ENCODE measurements at places on chromosomes 4 and X. TPM values are rescaled to one million over a fixed set of nuclear protein-coding genes. Genes with fewer than 3 reads are reported as not detected.
A peak's percentile ranks its signal among the peaks of the same experiment; 100 is the strongest.

The PDLIM3 gene
- total RNA-seq, result 45.3 TPM

The TCEAL2 gene
- 26.8 TPM for total RNA-seq

The GUCY1B1 gene
- 22.6 TPM for total RNA-seq

The SHROOM2 gene
- total RNA-seq, result 27.4 TPM

The P2RY4 gene
- 0.06 TPM for total RNA-seq

The PRKG2 gene
- total RNA-seq, result 7.2 TPM

The MAOA gene
- total RNA-seq, result 13.6 TPM

The SERTM2 gene
- 0.83 TPM for total RNA-seq

The NAP1L5 gene
- 166 TPM for total RNA-seq

The SGCB gene
- total RNA-seq, result 108 TPM

The VCX2 gene
- total RNA-seq, result not detected

The NXF2B gene
- not detected for total RNA-seq

The POLN gene
- 4.6 TPM for total RNA-seq

The MTCP1 gene
- 13.3 TPM for total RNA-seq

- DNase-seq, result no peak
Observed at GRCh38 chrX:4844376-4844775, 1130.9 kb upstream of the PRKX start.

DNA sequence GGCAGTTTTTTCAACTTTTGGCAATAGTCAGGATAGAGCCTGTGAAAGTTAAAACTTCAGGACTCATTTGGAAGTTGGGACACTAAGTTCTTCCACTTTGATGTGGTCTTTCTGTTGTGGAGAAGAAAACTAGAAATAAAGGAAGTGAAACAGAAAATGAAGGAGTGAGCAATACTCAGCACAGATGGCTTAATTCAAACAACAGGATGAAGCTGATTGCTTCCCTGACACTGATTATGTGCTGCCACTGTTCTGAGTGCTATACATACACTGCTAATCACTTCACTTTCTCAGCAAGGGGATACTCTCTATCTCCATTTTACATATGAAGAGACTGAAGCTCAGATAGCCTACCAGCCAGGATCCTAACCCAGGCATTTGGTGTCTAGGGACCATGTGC is 235.1 kb upstream of the CPEB2 start:
- no peak for DNase-seq

DNA sequence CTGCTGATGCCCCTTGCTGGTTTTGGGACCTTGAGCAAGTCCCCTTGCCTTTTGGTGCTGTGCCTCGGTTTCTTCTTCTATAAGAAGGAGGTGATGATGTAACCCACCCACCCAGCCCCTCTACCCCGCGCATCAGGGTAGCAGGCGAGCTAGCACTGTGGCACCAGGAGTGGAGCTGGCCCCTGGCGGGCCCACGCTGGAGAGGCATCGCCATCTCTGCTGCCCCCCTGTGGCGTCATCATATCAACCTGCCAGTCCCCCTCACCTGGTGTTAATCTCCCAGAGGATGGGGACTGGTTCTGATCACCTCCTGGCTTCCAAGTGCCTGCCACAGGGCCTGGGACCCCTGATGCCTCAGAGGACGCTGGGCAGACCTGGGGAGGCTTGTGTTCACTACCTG is 6.3 kb upstream of the SORCS2 start:
- no peak for DNase-seq

DNA sequence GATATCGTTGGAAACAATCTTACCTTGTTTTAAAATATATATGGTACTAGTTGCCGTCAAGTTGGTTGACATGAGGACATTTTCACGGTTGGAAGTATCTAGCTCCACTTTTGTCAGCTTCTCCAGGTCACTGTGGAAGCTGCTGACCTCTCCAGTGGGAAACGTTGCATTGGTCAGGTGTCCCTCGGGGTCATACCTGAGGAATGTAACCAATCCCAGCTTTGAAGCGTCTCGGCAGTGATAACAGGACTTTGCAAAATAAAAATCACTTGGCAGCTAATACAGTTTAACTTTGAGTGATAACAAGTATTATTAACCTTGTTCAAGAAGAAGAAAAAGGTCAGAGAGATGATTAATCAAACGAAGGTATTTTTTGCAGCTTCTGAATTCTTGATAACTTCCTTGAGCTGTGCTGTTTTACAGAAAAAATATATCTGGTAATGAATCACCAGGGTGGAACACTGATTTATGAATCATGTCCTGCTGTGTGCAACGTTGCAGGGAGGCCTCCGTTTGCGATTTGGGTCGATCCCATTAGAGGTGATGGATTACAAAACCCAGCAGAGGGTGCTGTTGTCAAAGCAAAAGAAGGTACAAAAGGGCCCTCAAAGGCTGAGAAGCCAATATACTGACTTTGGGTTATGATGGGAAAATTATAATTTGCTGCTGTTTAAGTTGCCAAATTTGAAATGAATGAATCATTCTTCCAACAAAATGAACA is 60.1 kb downstream of the SH2D1A start:
- DNase-seq, result peak; percentile 63

DNA sequence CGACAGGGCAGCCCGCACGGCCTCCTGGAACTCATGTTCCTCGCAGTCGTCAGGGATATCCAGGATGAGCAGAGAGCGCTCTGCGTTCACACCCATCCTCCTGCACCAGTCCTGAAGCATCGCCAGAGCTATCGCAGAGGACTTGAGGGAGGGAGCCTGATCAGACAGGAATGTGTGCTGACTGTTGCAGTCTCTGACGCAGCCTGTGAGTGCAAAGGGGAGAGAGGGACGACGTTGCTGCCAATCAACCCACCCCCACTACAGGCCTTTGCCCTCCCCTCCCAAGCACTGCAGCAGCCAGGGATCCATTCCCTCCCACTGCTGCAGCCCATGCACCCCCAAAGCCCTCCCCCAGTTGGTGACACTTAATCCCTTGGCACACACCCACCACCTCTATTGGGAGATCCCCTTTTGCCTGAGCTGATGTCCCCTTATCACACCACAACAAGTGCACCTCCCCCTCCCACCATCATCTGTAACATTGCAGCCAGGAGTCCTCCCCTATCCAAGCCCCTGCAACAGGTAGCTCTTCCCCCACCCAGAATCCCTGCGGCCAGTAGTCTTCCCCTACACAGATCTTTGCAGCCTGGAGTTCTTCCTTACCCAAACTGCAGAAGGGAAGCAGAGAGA is 897 bp downstream of the PNMA6F start:
- DNase-seq, result no peak

DNA sequence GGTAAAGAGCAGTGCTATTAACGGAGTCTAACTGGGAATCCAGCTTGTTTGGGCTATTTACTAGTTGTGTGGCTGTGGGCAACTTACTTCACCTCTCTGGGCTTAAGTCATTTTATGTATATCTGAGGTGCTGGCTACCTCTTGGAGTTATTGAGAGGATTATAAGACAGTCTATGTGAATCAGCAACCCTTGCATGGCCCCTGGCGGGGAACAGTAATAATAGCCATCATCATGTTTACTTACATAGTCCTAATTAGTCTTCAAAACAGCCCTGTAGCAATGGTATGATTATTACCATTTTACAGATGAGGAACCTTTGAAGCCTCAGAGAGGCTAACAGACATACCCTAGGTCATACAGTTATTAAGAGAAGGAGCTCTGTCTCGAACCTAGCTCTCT is 1.5 kb downstream of the HPRT1 start:
- DNase-seq, result no peak

DNA sequence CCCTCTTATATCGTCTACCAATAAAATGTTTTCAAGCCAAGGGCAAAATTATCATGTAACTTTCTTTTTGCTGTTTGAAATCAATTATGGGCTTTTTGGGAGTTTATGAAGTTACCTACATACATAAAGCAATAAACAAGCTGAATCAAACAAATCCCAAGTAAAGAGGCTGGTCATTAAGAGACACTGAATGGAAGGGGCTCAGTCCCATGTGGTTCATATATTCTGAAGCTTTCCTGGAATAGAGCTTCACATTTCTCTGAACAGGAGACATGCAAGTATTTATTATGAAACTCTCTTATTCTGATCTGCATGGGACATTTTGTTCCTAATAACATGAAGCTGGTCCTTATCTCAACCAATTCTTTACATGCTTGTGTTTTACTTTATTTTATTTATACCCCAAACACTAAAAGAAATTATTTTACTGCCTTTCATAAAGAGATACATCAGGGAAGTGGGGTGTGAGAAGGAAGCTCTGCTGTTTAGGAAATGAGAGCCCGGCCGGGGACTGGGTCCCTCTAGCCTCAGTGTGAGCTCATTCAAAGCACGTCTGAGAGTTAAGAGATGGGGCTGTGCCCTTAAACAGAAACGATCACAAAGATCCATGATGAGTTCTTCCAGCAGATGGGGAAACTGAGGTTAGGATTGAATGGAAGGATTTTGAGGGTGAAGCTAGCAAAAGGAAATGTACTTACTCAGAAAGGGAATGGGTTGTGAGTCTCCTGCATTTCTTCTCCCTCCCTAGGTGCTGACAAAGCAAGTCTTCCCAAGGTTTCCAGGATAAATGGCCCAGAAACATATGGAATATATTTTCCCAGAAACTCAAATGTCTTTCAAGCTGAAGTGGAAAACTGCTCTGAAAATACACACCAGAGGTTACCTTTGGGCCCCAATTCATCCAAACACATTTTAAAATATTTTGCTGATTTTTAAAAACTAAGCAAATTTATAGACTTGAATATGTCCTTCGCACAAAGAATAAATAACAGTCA is 93.1 kb upstream of the LNX1 start:
- no peak for DNase-seq

GRCh38 chrX:97155816-97156215 is 272.1 kb downstream of the RPA4 start:
- DNase-seq, result no peak

DNA sequence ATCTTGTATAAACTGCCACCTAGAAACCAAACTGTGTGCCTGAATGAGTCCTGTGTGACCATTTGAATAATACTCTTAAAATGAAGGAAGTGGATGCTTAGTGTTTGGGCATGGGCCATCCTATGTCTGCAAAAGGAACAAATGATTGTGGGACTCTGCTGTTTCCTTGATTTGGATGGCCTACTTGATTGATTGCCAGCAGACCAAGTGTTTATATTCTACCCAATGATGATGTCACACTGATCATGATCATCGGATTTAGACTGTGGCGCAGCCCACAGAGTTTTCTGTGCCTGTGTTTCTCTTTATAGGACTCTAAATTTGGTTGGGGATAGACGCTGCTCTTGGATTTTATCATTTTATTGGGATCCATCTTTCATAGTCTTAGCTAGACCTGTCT is 4.4 kb downstream of the SEPTIN11 start:
- DNase-seq, result no peak

DNA sequence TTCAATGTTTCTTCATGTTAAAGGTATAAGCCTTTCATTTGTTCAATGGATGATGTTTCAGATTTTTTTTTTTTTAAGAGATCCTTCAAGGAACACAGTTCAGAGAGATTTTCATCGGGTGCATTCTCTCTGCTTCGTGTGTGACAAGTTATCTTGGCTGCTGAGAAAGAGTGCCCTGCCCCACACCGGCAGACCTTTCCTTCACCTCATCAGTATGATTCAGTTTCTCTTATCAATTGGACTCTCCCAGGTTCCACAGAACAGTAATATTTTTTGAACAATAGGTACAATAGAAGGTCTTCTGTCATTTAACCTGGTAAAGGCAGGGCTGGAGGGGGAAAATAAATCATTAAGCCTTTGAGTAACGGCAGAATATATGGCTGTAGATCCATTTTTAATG is 75.8 kb downstream of the NPNT start:
- no peak for DNase-seq

DNA sequence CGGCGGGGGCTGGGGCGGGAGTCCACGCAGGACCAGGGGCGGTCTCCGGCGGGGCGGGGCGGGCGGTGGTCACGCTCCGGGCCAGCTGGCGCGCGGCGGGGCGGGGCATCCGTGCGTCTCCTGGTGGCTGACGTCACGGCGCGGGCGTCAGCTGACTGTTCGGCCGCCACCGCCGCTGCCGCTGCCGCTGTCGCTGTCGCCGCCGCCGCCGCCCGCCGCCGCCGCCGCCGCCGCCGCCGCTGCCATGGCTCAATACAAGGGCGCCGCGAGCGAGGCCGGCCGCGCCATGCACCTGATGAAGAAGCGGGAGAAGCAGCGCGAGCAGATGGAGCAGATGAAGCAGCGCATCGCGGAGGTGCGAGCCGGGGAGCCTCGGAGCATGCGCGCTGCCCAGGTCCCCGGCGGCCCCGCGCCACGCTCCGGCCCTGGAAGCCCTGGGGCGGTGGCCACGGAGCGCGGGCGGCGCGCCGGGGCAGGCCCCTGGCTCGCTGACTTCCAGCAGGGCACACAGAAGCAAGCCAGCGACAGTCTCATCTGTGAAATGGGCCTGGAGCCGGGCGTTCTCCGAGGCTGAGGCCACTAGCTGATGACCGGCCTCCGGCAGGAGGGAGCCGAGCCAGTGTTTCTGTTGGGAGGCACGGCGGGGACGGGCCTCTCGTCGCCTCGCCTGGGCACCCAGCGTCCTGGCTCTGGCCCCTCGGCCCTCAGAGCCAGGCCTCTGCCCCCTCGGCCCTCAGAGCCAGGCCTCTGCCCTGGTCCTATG is at the start of gene FAM50A:
FAM50A (plus strand) TSS at position 150 of the 763 bp plus-strand sequence; CDS start at position 245, 95 bp downstream.
- peak; percentile 85 for DNase-seq

DNA sequence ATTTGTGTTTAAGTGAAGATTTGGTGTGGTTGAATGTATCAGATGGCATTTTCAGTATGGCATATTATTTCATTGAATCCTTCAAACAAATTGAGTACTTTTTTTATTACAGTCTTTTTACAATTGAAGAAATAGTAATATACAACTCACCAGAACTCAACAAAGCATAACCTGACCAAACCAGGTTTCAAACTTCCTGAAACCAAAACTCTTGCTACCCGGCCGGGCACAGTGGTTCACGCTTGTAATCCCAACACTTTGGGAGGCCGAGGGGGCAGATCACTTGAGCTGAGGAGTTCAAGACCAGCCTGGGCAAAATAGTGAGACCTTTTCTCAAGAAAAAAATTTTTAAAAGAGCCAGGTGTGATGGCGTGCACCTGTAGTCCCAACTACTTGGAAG is 94.2 kb downstream of the UBE2K start:
- DNase-seq, result no peak

DNA sequence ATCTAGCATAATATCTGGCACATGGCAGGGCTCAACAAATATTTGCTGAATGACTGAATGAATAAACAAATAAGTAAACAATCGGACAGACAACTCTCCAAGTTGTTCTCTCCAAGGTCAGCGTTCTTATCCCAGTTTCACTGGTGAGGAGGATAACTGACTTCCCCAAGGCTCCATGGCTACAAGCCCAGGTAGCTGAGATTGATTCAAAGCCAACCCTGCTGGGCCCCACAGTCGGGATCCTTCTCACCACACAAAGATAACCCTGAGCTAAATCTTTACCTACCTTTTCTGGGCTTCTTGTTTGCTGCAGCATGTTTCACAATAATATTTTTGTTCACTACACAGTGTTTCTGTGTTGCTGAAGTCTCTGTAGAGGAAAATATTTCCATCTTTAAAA is 54.9 kb downstream of the USP46 start:
- DNase-seq, result no peak

Data from spinal cord (tissue), 10 donors.